ENCODE measurements at places on chromosomes 7 and 10. TPM values are rescaled to one million over a fixed set of nuclear protein-coding genes. Genes with fewer than 3 reads are reported as not detected.
A peak's percentile ranks its signal among the peaks of the same experiment; 100 is the strongest.

- H3K4me1 ChIP-seq, result peaks cover 67% of the 10 kb centered on the region
- no peak overlapping the region for H3K4me3 ChIP-seq
- no peaks in the 10 kb centered on the region for H3K36me3 ChIP-seq
- H3K27ac ChIP-seq, result no peak overlapping the region
These were observed 25.9 kb downstream of the SEPTIN7 start for GRCh38 chr7:35826751-35827150.

DNA sequence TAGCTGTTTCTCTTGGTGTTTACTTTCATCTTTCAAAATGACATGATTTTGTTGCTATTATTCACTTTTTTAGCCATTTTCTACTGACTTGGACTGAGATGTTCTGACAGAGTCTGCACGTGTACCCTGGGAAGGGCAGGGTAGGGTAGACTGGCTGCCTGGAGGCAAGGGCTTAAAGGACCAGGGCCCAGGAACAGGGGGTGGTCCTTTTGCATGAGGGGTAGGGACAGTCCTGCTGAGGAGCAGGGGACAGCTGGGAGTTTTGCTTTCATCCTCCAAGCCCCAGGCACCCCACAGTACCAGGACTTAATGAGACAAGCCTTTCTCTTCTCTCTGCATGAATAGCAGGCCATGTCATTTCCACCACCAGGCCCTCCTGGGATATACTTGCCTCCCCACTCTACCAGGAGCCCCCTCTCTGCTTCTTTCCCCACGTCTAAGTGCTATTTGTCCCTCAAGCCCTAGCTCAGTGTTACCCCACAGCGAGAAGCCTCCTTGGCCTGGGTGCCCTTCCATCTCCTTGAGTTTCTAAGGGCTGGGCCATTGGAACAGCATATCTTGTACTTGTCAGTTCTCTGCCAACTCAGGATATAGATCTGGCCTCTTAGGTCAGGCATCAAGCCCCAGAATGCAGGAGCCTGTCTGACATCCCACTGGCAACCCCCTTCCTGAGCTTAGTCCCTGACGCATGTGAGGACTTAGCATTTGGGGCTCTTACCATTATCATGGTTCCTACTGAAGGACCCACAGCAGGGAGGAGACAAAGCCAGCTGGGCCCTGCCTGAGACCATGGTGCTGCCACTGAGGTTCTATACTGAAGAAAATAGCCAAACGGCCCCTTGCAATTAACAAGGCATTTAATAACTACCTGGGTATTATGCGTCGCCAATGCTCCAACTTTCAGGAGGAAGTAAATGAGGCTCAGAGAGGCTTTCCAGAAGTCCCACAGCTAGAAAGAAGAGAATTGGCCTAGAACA, 78.4 kb upstream of the UNC5B start:
- no peaks in the 10 kb centered on the region for H3K4me1 ChIP-seq
- no peak overlapping the region for H3K4me3 ChIP-seq
- H3K27ac ChIP-seq, result no peak overlapping the region
- no peaks in the 10 kb centered on the region for H3K36me3 ChIP-seq
- H3K27me3 ChIP-seq, result no peaks in the 10 kb centered on the region

- peaks cover 34% of the 10 kb centered on the region for H3K36me3 ChIP-seq
- DNase-seq, result no peak
- H3K27ac ChIP-seq, result no peak overlapping the region
- no peak overlapping the region for H3K4me3 ChIP-seq
These were observed 53.8 kb upstream of the LRRC4 start for GRCh38 chr7:128084896-128085608.

- no peaks in the 10 kb centered on the region for H3K27me3 ChIP-seq
- no peaks in the 10 kb centered on the region for H3K36me3 ChIP-seq
- no peak overlapping the region for H3K27ac ChIP-seq
- DNase-seq, result no peak
- H3K4me3 ChIP-seq, result no peak overlapping the region
These were observed 50.0 kb downstream of the RSBN1L start for GRCh38 chr7:77746164-77746823.

- H3K36me3 ChIP-seq, result no peaks in the 10 kb centered on the region
- no peaks in the 10 kb centered on the region for H3K27me3 ChIP-seq
- H3K4me1 ChIP-seq, result no peaks in the 10 kb centered on the region
- H3K4me3 ChIP-seq, result no peak overlapping the region
- no peak for DNase-seq
These were observed 59.5 kb upstream of the CDCA7L start for GRCh38 chr7:22005151-22005550.

GRCh38 chr7:93622036-93623033, 47.8 kb upstream of the CALCR start:
- H3K36me3 ChIP-seq, result no peaks in the 10 kb centered on the region
- DNase-seq, result no peak
- H3K27ac ChIP-seq, result no peak overlapping the region
- no peaks in the 10 kb centered on the region for H3K27me3 ChIP-seq

DNA sequence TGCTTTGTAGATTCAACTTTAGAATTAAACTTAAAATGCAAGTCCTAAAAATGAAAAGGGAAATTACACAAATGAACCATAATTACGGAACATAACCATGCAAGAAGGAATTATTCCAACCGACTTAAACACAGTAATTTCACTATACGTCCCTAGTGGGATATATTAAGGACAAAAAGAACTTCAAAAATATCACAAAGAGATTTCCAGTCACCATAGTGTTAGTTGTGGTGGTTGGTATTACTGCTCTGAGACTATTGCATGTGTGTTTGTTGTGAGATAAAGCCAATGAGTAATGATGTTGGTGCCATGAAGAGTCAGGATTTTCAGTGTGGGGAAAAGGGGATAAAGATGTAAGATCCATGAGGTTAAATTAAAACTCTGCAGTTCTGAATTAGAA, 49.6 kb downstream of the KCNH2 start:
- H3K27ac ChIP-seq, result no peak overlapping the region
- DNase-seq, result no peak
- no peaks in the 10 kb centered on the region for H3K27me3 ChIP-seq
- no peaks in the 10 kb centered on the region for H3K36me3 ChIP-seq
- no peaks in the 10 kb centered on the region for H3K4me1 ChIP-seq

- H3K4me1 ChIP-seq, result no peaks in the 10 kb centered on the region
- no peaks in the 10 kb centered on the region for H3K27me3 ChIP-seq
- H3K36me3 ChIP-seq, result no peaks in the 10 kb centered on the region
- no peak for DNase-seq
- H3K27ac ChIP-seq, result no peak overlapping the region
These were observed 94.0 kb upstream of the TARP start for GRCh38 chr7:38367301-38367890.

GRCh38 chr7:146000882-146001281, 115.7 kb upstream of the CNTNAP2 start:
- no peaks in the 10 kb centered on the region for H3K36me3 ChIP-seq
- no peaks in the 10 kb centered on the region for H3K4me1 ChIP-seq
- H3K4me3 ChIP-seq, result no peak overlapping the region
- DNase-seq, result no peak
- H3K27ac ChIP-seq, result no peak overlapping the region

GRCh38 chr10:78448470-78448869, 414.8 kb downstream of the RPS24 start:
- no peak overlapping the region for H3K27ac ChIP-seq
- no peaks in the 10 kb centered on the region for H3K27me3 ChIP-seq
- peaks cover 13% of the 10 kb centered on the region for H3K4me1 ChIP-seq
- H3K4me3 ChIP-seq, result no peak overlapping the region
- DNase-seq, result no peak

GRCh38 chr7:151056666-151057505, 811 bp downstream of the CDK5 start:
- no peak for DNase-seq
- H3K36me3 ChIP-seq, result no peaks in the 10 kb centered on the region
- H3K4me1 ChIP-seq, result peaks cover 36% of the 10 kb centered on the region
- no peaks in the 10 kb centered on the region for H3K27me3 ChIP-seq
- peak overlapping the region; percentile 72 for H3K27ac ChIP-seq

GRCh38 chr7:144866189-144866588, 30.3 kb upstream of the TPK1 start:
- no peak overlapping the region for H3K27ac ChIP-seq
- H3K36me3 ChIP-seq, result no peaks in the 10 kb centered on the region
- DNase-seq, result no peak
- H3K27me3 ChIP-seq, result no peaks in the 10 kb centered on the region
- H3K4me1 ChIP-seq, result no peaks in the 10 kb centered on the region

DNA sequence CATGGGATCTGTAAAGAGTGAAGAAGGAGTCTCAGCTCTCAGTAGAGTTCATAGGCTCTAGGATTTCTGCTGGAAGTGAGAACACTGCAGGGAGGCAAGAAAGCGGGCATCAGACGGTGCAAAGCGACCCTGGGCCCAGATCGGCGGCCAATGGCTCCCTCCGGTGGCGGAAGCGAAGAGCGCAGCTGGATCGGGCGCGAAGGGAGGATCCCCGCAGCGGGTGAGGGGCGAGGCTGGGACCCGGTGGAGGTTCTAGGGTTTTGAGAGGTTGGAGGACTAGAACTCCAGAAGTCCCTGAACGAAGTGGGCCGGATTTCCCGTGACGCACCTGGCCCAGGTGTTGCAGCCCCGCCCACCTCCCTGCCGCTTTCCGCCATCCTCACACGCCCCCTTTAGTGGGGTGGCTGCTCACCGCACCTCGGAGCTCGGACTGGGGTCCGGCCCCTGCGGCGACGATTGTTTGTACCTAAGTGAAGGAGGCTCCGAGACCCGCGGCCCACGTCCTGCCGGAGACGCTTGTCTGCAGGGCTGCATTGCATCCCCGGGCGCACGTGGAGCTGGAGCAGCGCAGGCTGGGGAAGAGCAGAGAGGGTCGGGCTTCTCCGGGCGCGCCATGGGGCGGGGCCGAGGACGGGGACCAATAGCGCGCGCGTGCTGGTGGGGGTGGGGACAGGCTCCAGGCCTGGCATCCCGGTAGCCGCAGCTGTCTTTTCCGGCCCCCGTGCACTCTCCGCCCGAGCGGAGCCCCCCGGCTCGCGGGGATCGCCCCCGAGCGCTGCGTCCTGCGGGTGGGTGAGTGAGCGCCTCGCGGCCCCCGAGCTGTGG, at the start of gene SLC12A9:
Gene SLC12A9, plus strand, starts transcription at position 666 of the 825 bp plus-strand sequence. CDS start 1,485 bp downstream, outside the sequence.
- H3K27ac ChIP-seq, result peak within 1 kb of the TSS; percentile 53
- no peaks in the 10 kb centered on the region for H3K27me3 ChIP-seq
- peak; percentile 76 for DNase-seq
- H3K4me1 ChIP-seq, result peaks cover 16% of the 10 kb centered on the region

- no peaks in the 10 kb centered on the region for H3K36me3 ChIP-seq
- no peaks in the 10 kb centered on the region for H3K27me3 ChIP-seq
- H3K27ac ChIP-seq, result no peak overlapping the region
- DNase-seq, result no peak
- H3K4me3 ChIP-seq, result no peak overlapping the region
- H3K4me1 ChIP-seq, result no peaks in the 10 kb centered on the region
These were observed 658.1 kb upstream of the MGMT start for GRCh38 chr10:128808921-128809440.

GRCh38 chr10:14648005-14648765, 126.5 kb downstream of the FAM107B start:
- no peaks in the 10 kb centered on the region for H3K36me3 ChIP-seq
- no peak overlapping the region for H3K4me3 ChIP-seq
- peak; percentile 24 for DNase-seq
- H3K27ac ChIP-seq, result peak overlapping the region; percentile 68

DNA sequence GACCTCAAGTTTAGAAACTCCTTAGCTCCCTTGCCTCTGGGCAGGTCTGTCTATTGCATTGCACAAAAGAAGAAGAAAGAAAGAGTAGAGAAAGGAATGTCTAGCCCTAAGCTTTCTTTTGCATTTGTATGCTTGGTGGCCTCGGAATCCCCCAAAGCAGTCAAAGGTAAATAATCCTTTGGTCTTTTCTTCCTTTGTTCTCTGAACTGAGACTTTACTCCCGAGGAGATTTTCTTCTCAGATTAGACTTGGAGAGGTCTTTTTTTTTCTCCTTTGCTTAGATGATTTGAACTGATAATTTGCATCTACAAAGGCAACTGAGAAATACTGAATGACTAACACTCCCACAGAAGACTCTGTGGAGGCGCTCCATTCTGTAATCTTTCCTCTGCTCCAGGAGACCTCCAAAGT, 93.2 kb downstream of the AKR1D1 start:
- no peak for DNase-seq
- H3K4me1 ChIP-seq, result no peaks in the 10 kb centered on the region
- no peak overlapping the region for H3K4me3 ChIP-seq
- H3K27ac ChIP-seq, result no peak overlapping the region
- H3K27me3 ChIP-seq, result no peaks in the 10 kb centered on the region
- H3K36me3 ChIP-seq, result no peaks in the 10 kb centered on the region

DNA sequence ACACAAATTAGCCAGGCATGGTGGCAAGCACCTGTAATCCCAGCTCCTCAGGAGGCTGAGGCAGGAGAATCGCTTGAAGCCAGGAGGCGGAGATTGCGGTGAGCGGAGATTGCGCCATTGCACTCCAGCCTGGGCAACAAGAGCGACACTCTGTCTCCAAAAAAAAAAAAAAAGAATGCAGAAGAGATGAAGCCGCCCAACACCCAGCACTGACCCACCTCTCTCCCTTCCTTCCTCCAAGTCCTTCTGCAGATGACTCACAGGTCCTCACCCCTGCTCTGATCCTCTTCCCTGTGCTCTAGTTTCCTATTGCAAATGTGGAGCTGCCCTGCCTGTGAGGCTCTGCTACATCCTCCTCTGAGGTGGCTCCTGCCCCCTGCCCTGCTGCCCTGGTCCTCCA, 22.0 kb upstream of the OPALIN start:
- DNase-seq, result no peak
- H3K27me3 ChIP-seq, result no peaks in the 10 kb centered on the region
- no peak overlapping the region for H3K27ac ChIP-seq
- no peaks in the 10 kb centered on the region for H3K36me3 ChIP-seq
- no peak overlapping the region for H3K4me3 ChIP-seq
- no peaks in the 10 kb centered on the region for H3K4me1 ChIP-seq

GRCh38 chr7:77696643-77697534, 630 bp downstream of the RSBN1L start:
- H3K36me3 ChIP-seq, result no peaks in the 10 kb centered on the region
- H3K27ac ChIP-seq, result peak overlapping the region; percentile 99
- H3K4me1 ChIP-seq, result peaks cover 40% of the 10 kb centered on the region
- H3K27me3 ChIP-seq, result no peaks in the 10 kb centered on the region

DNA sequence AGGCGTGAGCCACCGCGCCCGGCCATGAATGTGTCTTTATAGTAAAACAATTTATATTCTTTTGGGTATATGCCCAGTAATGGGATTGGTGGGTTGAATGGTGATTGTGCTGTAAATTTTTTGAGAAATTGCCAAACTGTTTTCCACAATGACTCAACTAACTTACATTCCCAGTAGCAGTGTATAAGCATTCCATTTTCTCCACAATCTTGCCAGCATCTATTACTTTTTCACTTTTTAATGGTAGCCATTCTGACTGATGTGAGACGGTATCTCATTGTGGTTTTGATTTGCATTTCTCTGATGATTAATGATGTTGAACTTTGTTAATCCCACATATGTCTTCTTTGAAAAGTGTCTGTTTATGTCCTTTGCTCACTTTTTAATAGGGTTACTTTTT, 1187.9 kb downstream of the XPNPEP1 start:
- H3K27me3 ChIP-seq, result no peaks in the 10 kb centered on the region
- H3K4me3 ChIP-seq, result no peak overlapping the region
- no peaks in the 10 kb centered on the region for H3K36me3 ChIP-seq
- no peak for DNase-seq

GRCh38 chr10:131963350-131963749, 18.4 kb downstream of the BNIP3 start:
- H3K27ac ChIP-seq, result no peak overlapping the region
- no peak for DNase-seq
- no peak overlapping the region for H3K4me3 ChIP-seq
- H3K4me1 ChIP-seq, result peaks cover 16% of the 10 kb centered on the region
- H3K27me3 ChIP-seq, result no peaks in the 10 kb centered on the region

Gene GIMAP8
- total RNA-seq, result 6.4 TPM

Gene MMP21
- not detected for total RNA-seq

Gene TWIST1
- total RNA-seq, result not detected

Gene LBX1
- total RNA-seq, result 12.6 TPM

Gene CPA2
- not detected for total RNA-seq

Gene ASB4
- 27.3 TPM for total RNA-seq

Gene C10orf105
- total RNA-seq, result not detected

Gene SPDYE11
- not detected for total RNA-seq

Gene CC2D2B
- 0.31 TPM for total RNA-seq

Gene TDRD1
- total RNA-seq, result not detected

Gene WEE2
- total RNA-seq, result not detected

Gene MUC12
- not detected for total RNA-seq

Gene ZNF117
- 0.78 TPM for total RNA-seq

Gene LRGUK
- total RNA-seq, result not detected
